ENCODE measurements at places on chromosomes 13 and 19.

- no peak for DNase-seq
Observed at GRCh38 chr19:37114001-37114400, 35.8 kb downstream of the ZNF420 start.

- DNase-seq: no peak
Observed at GRCh38 chr19:51809787-51810186, 14.8 kb downstream of the FPR3 start.

GRCh38 chr19:3034656-3035541 lies 5.8 kb upstream of the TLE2 start:
- no peak for DNase-seq

- no peak for DNase-seq
Observed at GRCh38 chr19:24071078-24071477, 15.9 kb upstream of the ZNF254 start.

GRCh38 chr13:40376296-40376849 lies 290.1 kb downstream of the FOXO1 start:
- no peak for DNase-seq

- peak; percentile 47 for DNase-seq
Observed at GRCh38 chr19:661427-662196, 1.4 kb downstream of the RNF126 start.

GRCh38 chr19:12482509-12482886 lies 2.1 kb downstream of the ZNF709 start:
- no peak for DNase-seq

- DNase-seq: no peak
Observed at GRCh38 chr13:109862627-109863026, 76.2 kb upstream of the IRS2 start.

DNA sequence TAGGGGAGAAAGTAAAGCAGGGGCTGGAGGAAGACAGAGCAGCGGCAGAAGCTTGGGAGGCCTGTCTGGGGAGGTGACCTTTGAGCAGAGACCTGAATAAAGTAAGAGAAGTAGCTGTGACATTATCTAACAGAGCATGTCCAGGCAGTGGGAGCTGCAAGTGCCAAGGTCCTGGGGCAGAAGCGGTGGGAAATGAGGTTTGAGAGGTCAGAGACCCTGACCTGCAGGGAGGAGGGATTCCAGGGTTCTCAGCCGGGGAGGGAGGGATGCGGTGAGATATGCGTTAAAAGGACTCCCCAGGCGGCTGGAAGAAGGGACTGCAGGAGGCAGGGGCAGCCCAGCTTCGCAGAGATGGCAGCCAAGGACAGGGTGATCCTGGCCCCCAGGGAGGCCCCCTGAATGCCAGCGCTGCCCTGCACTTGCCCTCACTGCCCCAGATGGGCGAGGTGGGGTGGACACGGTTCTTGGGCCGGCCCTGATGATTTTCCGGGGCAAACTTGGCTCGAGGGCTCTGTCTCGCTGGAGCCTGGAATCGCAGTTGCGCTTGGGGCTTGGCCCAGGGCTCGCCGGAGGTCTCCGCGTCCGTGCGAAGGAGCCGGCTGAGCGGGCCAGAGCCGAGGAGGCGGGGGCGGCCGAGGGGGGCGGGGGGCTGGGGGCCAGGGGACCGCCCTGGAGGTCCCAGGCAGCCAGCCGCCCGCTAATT lies 3.2 kb downstream of the CRLF1 start:
- DNase-seq: no peak

GRCh38 chr19:6481541-6482342 lies at the start of gene DENND1C:
DENND1C (minus strand) TSS chr19:6481787; CDS start chr19:6481695, 92 bp downstream.
- DNase-seq: peak; percentile 54

- DNase-seq: no peak
Observed at GRCh38 chr19:3281026-3281425, 56.6 kb downstream of the CELF5 start.

- DNase-seq: no peak
Observed at GRCh38 chr13:35498231-35498630, 21.7 kb upstream of the MAB21L1 start.

- no peak for DNase-seq
Observed at GRCh38 chr13:27193496-27193895, 21.9 kb upstream of the USP12 start.

GRCh38 chr19:48696353-48697010 lies 711 bp downstream of the FUT2 start:
- no peak for DNase-seq

GRCh38 chr13:46137627-46138317 lies 32.9 kb upstream of the CPB2 start:
- DNase-seq: no peak

DNA sequence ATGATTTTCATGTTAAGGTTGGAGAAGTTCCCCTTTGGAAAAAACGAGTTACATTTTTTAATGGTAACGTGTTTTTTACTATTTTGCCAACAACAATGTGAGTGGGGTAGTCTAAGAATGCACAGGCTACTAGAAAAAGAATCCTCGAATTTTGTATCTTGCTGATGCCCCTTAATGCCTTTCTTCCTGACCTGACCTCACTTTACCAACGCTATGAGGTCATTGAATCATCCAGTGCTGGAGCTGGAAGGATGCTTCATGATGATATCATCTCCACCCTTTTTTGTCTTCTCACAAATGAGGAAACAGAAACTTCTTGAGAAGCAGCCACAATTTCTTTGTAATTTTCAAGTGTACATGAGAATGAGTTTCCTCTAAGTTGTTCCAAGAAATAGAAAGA lies 8.2 kb upstream of the UBL3 start:
- DNase-seq: no peak

DNA sequence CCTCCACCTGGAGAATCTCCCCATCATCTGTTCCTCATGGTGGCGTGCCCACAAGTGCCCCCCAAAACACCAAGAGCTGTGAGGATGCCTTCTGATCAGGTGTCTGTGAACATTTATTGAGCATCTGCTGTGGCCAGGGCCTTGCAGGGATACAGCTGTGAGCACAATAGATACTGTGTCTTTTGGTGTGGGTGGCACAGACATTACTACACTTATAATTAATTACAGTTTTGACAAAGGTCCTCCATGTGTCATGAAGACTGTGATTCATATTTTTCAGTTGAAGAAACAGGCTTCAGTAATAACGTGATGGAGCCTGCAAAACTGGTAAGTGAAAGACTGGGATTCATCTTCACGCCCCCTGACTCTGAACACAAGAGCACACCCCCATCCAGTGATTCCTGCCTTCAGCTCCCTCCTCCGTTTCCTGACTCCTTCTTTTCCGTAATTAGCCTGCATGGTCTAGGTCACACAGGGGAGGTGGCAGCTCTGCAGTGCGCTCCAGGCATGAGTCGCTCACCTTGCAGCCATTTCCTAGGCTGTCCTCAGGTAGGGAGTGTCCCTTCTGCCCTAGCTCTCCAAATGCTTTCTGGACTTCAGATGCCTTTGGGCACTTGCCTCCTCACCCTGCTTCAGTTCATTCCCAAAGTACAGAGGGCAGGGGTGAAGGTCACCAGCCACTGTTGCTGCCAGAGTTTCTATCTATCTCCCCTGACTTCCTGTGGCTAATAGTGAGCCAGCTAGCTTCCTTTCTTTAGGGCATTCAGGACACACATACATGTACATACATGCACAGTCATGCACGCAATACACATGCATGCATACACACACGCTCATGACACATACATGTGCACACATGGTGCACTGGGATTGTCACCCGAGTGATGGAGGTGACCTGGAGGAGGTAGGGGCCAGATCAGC lies 66.5 kb downstream of the SIAH3 start:
- no peak for DNase-seq

DNA sequence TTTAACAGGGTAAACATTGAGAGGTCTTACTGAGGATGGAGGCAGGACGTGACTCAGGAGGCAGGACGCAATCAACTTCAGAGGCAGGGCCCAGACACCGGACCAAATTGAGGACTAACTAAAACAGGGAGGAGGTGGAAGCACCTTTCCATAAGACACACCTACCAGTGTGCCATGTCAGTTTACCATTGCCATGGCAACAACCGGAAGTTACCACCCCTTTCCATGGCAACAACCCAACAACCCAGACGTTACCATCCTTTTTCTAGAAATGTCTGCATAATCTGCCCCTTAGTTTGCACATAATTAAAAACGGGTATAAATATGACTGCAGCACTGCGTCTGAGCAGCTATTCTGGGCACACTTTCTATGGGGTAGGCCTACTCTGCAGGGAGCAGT lies 53.5 kb upstream of the SOX21 start:
- no peak for DNase-seq

DNA sequence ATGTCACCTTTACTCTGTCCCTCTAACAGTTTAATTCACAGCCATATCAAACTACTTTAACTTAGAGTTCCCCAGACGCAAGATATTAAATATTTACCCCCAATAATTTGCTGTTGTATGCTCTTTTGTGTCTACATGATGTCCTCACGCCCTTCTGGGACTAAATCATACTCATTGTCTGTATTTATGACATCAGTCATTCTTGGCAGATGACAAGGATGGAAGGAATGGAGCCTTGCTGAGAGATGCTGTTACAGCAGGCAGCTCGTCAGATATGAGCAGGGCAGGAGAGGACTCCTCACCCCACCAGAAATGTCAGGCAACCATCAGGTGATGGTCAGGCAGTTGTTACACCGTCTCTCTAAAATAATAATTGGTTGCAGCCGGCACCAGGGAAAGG lies 41.8 kb downstream of the CARD8 start:
- DNase-seq: no peak

GRCh38 chr19:10603084-10603872 lies 16.2 kb upstream of the AP1M2 start:
- peak; percentile 59 for DNase-seq

DNA sequence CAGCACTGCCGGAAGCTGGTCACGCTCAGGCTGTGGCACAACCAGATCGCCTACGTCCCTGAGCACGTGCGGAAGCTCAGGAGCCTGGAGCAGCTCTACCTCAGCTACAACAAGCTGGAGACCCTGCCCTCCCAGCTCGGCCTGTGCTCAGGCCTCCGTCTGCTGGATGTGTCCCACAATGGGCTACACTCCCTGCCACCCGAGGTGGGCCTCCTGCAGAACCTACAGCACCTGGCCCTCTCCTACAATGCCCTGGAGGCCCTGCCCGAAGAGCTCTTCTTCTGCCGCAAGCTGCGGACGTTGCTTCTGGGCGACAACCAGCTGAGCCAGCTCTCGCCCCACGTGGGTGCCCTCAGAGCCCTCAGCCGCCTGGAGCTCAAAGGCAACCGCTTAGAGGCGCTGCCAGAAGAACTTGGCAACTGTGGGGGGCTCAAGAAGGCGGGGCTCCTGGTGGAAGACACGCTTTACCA lies 3.2 kb upstream of the MAP2K7 start:
- no peak for DNase-seq

DNA sequence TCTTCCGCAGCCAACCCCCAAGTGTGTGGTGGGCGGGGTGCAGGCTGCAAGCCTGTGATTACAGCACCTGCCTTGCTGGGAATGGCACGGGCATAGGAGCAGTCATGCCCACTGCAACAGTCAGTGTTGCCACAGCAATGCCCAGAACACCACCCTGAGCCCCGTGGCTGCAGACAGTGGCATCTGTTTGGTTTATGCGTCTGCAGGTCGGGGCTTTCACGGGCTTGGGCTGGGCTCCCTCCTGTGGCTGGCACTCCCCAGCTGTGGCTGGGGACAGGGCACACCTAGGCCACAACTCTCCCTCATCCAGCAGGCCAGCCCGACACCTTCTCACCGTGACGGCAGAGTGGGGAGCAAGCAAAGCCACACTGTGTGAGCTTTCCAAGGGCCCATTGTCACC lies 115.3 kb upstream of the C1QTNF9B start:
- DNase-seq: no peak

DNA sequence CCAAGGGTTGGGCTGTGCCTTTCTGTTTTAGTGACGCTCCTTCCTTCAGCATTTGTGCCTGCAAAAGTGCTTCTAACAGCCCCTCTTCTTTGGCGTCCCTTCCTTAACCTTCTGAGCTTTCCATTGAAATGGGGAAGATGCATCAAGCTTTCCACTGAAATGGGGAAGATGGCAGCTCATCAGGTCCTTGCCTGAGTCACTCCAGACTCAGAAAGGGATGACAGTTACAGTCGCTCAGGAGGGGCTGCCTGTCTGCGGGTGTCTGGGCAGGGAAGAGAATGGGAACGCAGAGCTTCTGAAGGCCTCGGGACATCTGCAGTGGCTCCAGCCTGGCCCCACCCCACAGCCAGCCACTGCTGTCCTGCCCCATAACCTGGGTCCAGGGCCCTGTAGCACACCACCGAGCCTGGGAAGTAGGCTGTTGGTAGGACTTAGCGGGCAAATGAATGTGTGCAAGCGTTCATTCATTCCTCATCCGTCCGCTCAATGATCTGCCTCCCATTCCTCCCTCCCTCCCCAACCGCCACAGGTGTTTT lies 9.8 kb downstream of the AP1M1 start:
- no peak for DNase-seq

DNA sequence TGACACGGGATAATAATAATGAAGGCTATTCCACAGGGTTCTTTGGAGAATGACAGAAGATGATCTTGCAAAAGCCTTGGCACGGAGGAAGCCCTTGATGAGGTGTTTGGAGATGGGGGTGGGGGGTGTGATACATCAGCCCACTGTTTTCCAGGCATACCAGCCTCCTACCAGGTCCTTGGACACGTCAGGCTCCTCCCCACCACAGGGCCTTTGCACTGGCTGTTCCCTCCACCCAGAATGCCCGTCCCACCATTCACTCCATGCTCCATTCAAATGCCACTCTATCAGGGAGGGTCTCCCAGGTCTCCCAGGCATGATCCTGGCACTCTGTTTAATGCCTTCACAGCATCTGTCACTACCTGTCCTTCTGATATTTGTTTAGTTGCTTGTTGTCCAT lies 2.7 kb downstream of the WIZ start:
- DNase-seq: no peak

GRCh38 chr19:6263735-6264444 lies 15.9 kb downstream of the MLLT1 start:
- no peak for DNase-seq

DNA sequence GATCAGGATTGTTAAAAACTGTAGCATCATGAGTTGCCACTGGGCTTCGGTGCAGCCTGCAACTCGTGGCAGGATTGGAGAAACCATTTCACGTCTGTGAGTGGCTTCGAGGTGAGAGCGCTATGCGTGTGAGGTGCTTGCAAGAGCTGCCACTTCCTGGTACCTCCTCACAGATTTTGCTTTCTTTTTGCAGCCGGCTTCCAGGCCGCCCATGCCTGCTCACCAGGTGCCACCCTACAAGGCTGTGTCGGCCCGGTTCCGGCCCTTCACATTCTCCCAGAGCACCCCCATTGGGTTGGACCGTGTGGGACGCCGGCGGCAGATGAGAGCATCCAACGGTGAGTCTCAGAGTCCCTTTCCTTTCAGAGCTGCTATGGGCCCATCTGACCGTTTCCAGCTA lies 57.9 kb upstream of the C1QTNF9 start:
- peak; percentile 63 for DNase-seq

Measured in stimulated activated CD8-positive, alpha-beta memory T cell treated with anti-CD3 and anti-CD28 coated beads, Interleukin-15, amount 100 ng/mL, for 48 hours (primary cell).